ENCODE measurements at places on chromosomes 1 and 21.

- peak; percentile 65 for DNase-seq
These were observed 15.2 kb downstream of the TMEM63A start for GRCh38 chr1:225866981-225867380.

GRCh38 chr1:219109424-219110018 is 64.2 kb upstream of the LYPLAL1 start:
- no peak for DNase-seq

- no peak for DNase-seq
These were observed 654 bp upstream of the ARHGEF2 start for GRCh38 chr1:155978973-155979429.

DNA sequence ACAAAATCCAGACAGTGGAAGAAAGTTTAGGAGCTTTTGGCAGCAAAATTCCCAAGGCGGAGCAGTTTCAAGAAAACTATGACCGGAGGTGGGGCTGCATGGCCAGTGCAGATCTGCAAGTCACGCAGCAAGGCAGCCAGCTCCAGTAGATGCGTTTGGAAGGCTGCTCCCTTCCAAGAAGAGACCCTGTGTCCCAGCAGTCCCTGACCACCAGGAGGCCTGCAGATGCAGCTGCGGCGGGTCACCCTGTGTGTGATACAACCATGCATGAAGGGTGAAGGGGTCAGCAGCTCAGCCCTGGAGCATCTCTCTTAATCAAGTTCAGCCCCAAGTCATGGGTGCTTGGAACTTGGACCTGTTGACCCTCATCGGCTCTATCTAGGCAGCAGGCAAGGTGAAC is 29.3 kb downstream of the GPR157 start:
- no peak for DNase-seq

- DNase-seq: no peak
These were observed 2.7 kb downstream of the RHBG start for GRCh38 chr1:156371553-156372264.

GRCh38 chr1:232443372-232443771 is 186.6 kb downstream of the SIPA1L2 start:
- no peak for DNase-seq

DNA sequence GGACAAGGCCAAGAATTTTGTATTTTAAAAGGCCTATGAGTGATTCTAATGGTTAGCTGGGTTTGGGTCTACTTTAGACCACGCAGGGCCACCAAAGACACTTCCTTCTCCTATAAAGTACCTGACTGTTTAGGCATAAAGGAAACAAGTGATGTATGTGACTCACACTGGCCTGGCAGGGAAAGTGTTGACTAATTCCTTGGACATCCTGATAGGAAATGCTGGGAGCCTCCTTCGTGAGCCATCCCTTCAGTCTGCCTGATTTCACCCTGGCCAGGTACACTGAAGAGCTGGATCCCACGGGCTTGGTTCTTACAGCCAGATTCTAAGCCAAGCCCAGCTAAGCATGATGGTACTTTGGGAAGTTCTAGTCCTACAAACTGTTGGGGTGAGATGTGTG is 100.5 kb upstream of the HMGB4 start:
- no peak for DNase-seq

DNA sequence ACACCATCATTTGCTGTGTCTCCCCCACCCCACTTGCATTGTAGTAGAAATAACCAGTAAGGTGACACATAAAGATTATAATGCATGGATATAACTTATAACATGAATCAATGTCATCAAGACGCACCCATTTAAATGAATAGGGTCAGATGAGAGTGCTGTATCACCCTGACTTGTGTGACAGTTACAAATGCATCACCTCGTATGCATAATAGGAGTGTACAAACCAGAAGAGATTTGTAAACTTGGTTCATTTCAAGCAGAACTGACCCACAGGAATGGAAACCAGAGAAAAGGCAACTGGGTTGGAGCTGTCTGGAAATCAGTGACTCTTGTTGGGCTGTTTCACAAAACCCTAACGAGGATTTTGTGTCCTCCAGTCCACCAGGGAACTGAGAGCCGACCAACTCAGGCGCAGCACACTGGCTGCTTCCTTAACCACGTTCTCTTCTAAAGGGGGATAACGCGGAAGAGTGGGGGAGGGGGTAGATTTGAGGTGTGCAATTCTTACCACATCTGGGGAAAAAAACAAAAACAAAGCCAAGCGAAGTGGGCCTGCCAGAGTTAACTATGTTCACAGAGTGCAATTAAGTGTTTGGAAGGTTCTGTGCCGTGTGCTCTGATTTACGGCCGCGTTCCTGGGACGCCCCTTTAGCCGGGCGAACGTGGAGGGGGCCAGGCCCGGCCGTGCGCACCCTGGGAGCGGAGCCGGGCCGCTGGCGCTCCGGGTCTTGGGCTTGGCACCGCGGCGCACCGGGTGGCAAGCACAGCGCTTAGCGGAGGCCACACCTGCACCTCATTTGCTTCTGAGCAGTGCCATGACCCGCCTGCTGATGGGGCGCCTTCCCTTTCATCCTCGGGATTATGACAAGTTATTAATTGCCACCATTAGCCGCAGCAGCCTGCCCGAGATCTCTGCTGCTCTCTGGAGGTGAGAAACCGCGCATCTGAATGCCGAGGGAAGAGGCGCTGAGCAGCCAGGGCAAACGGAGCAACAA is 248.8 kb upstream of the FOXD3 start:
- peak; percentile 54 for DNase-seq

DNA sequence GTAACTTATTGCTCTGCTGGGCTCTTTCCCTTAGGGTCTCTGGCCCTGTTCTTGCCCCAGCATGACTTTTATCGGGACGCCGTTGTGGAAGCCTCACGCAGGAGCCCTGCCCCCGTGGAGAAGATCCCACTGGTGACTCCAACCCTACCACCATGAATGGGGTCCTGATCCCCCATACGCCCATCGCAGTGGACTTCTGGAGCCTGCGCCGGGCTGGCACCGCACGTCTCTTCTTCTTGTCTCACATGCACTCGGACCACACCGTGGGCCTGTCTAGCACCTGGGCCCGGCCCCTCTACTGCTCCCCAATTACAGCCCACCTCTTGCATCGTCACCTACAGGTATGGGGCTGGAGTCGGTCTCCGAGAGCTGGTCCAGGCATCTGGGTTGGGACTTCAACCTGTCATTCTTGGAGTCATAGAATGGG is 322 bp downstream of the DCLRE1B start:
- DNase-seq: peak; percentile 26

DNA sequence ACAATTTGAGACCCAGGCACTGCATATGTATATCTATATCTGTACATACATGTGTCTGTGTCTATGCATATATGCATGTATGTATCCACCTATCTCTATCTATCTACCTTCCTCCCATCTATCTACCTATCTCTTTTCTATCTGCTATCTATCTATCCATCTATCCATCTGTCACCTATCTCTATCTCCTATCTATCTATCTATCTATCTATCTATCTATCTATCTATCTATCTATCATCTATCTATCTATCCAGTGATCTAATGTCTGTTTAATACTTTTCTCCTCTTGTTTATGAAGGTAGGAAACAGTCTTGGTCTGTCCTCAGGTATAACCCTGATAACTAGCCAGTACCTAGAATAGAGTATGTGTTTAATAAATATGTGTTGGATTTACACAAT is 25.9 kb downstream of the TNNT2 start:
- DNase-seq: no peak

DNA sequence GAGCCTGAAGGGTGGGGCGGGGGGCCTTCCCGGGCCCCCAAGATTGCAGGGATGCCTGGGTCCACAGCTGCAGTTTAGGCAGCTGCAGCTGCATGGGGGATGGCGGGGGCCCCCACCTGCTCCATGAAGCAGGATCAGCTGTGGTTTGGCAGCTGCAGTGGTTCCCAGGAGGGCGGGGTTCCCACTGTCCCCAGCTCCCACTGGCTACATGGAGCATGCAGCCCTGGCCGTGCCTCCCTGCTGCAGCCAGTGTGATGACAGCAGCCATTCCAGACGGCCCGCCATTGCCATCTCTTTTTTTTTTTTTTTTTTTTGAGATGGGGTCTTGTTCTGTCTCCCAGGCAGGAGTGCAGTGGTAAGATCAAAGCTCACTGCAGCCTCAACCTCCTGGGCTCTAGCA is 992 bp upstream of the C1QA start:
- no peak for DNase-seq

DNA sequence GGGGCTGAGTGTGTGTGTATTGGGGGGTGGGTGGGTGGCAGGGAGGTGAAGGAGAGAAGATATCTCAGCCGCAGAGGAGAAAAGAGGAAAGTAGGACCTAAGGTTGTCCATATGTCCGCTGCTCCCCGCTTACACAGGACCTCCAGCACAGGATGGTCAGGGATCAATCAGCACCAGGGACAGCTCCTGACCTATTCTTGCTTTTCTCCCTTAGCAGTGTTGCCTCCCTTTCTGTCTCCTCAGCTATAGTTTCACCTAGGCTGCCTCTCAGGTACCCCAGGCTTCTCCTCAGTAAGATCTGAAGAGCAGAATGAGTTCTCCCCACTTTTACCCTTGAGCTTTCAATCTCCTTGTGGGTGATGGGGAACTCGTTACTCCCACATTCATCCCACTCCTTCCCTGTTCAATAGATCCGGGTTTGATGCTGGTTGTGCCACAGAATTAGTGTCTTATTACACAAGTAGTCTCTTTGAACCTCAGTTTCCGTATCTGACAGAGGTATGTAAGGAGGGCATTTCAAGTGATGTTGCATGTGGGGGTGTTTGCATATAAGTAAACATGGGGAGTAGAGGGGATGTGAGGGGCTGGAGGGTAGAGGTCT is 1.4 kb upstream of the DPH2 start:
- DNase-seq: no peak

DNA sequence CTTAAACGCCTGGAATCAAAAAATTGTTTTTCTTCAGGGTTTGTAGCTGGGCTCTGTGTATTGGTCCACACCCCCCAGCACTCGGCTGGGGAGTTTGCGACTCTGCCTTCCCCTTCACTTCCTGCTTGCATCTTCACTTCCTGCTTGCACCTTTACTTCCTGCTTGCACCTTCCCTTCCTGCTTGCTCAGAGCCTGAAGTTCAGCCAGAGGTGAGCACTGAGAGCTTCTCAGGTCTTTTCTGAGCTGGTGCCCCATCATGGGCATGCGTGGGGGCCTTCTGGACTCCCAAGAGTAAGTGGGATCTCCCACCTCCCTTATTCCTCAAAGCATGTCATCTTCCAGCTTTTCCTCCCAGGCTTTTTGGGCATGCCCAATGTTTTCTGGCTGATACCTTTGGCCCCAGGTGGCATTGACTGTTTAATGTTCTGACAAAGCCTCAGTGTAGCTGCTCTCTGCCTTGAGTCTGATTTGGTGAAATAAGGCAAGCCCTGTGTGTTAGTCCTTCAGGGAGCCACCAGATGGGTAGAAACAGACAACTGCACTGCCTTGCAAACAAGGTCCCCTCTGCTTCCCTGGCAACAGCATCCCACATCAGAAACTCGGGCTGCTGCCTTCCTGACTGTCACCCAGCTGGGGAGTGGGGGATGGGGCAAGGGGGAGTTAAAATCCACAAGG is 3.5 kb downstream of the KRTAP10-2 start:
- DNase-seq: no peak

GRCh38 chr1:8343464-8344001 is 25.6 kb downstream of the SLC45A1 start:
- no peak for DNase-seq

DNA sequence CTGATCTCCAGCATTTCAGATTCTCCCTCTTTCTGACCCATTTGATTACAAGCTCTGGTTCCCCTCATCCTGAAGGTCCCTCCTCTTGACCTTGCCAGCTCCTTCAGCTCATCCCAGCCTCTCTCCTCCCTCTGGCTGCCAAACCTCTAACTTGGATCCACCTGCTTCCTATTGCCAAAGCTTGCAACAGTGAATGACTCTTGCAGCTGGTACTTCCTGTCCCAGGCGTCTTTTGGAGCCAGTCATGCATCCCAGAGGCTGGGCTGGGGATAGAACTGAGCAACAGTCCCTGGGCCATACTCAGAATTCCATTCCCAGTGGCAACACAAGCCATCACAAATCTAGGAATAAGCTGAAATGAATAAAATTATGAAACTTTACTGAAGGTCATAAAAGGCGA is 27.7 kb upstream of the SPOCD1 start:
- DNase-seq: no peak

GRCh38 chr1:63743781-63744180 is 30.0 kb upstream of the ROR1 start:
- no peak for DNase-seq

DNA sequence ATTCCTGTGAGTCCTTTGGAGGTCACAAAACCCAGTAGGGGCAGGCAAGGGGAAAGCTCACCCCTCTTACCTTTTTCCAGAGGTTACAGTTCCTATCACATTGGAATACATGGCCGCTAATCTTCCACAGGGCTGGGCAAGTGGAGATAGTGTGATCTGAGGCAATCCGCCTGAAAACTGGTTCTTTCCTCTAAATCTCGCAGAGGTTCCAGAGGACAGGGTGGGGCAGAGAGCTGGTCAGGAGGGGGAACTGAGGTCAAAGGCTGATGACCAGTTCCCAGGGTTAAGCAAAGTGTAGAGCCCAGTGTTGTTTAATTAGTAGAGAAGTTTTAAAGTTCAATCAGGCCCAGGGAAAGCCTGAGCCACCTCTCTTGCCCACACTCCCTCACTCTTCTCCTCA is at the start of gene SERPINC1:
Gene SERPINC1 (minus strand): TSS at position 179 of the 400 bp plus-strand sequence. CDS start 68 bp downstream, at position 111.
- DNase-seq: no peak

DNA sequence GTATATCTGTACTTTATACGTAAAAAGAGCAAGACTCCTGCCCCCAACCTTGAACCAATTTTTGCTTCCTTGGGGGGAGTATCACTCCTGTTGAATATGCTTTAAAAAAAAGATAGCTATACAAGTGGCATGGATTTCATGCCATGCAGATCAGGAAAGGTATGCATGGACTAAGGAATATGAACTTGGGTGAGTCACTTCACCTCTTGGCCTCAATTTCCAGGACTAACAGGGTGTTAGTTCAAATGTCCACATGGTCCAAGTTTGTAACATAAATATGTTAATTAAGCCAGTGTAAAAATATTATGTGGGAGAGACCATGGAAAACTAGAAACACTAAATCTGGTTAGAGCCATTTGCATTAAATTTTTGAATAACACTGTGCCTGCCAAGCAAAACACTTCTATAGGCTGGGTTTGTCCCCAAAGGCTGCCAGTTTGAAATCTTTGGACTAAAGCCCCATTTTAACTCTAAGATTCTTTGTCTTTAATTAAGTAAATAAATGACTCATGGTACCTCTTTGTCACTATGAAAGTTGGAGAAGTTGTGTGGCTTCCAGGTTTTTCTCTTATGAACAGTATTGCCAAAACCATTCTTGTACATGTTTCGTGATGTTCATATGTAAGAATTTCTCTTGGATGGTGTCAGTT is 33.1 kb downstream of the FAM177B start:
- DNase-seq: no peak

GRCh38 chr21:25375675-25376074 is 231.6 kb downstream of the MRPL39 start:
- DNase-seq: no peak

- DNase-seq: no peak
These were observed 234.7 kb downstream of the TTLL7 start for GRCh38 chr1:83764209-83764608.

- peak; percentile 24 for DNase-seq
These were observed 32.1 kb upstream of the HSPA13 start for GRCh38 chr21:14414932-14415508.

GRCh38 chr1:182071924-182072323 is 10.4 kb upstream of the ZNF648 start:
- no peak for DNase-seq

Measured in pons (tissue), 1 donor.